Stimulated activated CD8-positive, alpha-beta memory T cell treated with anti-CD3 and anti-CD28 coated beads, Interleukin-4, amount 100 ng/mL, for 1 hour (primary cell): ENCODE measurements at places on chromosomes 13 and 19.

- no peak for DNase-seq
Measured at GRCh38 chr19:30668521-30669155, 296.5 kb downstream of the ZNF536 start.

GRCh38 chr19:57436417-57436816 is 1.3 kb downstream of the ZNF749 start:
- no peak for DNase-seq

GRCh38 chr13:62387647-62388046 is 972.0 kb upstream of the PCDH20 start:
- no peak for DNase-seq

DNA sequence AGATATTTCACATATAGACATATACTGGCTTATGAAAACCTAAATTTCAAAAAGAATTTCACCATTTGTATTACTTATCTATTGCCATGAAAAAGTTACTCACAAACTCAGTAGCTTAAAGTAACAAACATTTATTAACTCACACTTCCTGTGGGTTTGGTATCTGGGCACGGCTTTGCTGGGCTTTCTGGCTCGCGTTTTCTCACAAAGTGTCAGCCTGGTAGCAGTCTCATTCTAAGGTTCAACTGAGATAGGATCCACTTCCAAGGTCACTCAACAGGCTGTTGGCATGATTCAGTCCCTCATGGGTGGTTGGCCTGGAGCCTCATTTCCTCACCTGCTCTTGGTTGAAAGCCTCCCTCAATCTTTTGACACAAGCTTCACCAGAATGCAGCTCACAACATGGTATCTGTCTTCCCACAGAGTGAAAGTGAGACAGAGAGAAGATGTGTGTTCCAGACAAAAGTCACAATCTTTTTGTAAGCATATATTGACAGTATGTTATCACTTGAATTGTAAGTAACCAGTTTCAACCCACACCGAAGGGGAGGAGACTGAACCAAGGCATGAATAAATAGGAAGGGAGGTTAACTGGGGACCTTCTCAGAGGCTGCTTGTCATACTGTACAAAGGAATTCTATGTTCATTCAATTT is 1065.8 kb upstream of the SPRY2 start:
- no peak for DNase-seq

GRCh38 chr19:27776524-27776923 is 1436.4 kb downstream of the UQCRFS1 start:
- DNase-seq, result no peak

DNA sequence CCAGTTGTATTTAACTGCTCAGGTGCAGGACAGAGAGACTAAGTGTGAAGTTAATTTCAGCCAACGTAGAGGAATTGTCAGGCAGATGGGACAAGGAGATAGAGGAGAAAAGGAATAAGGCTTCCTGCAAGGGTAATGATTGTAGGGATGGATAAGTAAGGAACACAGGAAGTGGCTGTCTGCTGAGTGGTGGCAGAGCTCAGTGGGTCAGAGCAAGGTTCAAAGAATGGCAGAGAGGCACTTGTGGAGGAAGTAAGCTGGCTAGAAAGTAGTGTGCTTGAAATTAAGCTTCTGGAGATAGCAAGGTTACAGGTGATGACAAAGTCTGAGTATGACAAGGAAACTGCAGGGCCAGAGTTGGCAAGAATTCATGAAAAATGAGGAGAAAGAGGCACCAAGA is 47.9 kb downstream of the USPL1 start:
- DNase-seq, result no peak

- no peak for DNase-seq
Measured at GRCh38 chr13:108895220-108895704, 265.9 kb downstream of the MYO16 start.

DNA sequence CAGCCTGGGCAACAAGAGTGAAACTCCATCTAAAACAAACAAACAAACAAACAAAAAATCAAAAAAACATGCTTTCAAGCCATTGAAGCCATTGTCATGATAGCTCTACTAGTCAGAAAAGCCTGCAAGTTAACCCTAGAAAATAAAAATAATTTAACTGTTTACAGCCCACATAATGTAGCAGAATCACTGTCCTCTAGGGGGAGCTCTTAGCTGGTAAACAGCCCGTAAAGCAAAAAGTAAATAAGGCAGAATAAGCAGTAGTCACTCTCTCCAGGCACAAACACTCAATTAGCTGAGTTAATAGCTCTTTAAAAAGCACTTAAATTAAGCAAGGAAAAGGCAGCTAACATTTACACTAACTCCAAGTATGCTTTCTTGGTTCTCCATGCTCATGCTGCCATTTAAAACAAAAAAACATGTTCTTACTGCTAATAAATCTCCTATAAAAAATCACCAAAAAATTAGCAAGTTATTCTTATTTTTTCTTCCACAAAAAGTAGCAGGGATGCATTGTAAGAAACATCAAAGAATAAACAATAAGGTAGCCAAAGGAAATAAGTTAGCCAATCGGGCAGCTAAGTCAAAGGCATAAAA is 11.3 kb downstream of the LILRB4 start:
- DNase-seq, result no peak

GRCh38 chr13:28379371-28380083 is 115.4 kb downstream of the FLT1 start:
- DNase-seq, result no peak

GRCh38 chr19:34975056-34975455 is 11.0 kb upstream of the ZNF792 start:
- DNase-seq, result no peak

DNA sequence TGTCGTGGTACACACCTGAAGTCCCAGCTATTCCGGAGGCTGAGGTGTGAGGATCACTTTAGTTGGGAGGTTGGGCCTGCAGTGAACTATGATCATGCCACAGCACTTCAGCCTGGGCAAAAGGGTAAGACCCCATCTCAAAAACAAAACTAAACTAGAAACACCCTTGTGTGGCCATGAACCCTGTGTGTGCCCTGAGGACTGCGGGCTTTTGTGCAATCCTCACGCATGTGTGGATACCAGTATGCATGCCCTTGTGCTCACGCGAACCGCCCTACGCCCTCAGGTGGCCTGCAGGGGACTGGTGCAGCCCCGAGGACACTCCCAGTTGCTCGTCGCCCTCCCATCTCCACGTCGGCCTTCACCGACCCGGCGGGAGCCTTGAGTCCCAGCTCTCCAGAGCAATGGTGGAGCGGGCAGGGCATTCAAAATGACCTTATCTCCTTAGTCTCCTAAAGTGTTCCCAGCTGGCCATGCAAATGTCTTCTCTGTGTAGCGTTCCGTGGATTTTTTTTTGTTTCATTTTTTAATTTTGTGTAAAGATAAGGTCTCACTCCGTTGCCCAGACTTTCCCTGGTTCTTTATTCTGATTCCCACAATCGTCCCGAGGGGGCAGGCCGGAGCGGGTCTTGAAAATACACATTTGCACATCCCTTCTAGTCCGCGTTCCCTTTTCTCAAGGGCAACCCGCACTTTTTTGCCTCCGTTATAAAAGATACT is 868 bp upstream of the EGLN2 start:
- peak; percentile 49 for DNase-seq

DNA sequence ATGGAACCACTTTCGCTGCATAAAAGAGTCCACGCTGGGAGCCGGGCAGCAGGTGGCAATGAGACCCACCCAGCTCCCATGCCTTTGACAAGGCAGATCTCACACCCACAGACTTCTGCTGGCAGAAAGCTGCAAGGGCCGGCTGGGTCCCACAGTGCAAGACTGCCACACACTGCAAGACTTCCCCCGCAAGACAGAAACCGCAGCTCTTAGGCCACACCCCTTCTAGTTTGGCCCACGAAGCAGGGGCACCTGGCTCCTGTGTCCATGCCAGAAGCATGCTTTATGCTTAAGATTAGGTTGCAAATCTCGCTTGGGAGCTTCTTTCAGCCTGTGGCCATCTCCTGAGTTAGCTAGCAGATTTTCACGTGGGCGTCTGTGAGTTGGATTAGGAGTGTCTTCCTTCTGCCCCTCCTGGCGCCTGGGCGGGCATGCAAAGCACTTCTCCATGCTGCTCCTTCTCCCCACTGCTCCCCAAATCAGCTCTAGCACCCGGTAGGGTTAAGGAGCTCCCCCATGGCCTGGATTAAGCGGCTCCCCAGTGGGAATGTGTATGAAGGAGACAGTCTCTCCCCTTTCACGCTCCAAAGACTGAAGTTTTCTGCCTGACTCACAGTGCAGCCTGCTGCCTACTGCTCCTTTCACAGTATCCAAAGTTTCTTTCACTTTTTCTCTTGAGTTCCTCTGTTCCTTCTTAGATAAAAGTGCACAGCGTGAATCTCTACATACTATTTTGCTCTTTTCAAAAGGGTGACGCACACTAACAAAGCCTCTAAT is 17.7 kb downstream of the GPC6 start:
- no peak for DNase-seq

DNA sequence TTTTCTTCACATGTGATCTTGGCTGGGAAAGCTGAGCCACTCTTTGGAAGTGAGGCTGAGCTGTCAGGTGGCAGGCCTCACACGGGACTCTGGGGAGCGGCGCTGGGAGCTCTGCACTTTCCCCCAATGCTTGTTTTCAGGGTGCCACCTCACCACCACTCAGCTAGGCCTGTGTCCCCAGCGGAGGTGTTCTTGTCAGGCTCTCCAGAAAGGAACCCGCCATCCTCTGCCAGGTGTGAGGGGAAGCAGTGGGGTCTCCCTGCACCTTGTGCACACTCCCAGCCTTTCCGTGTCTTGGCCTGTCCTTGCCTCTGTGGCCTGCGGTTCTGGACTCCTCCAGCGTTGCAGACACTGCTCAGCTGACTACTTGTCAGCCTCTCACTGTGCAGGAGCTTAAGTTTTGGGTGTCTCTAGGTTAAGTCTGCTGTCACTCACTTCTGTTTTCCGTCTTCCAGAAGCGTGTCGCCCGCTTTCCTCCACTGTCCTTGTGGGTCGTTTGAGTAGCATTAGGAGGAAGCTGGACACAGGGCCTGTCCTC is 51.9 kb downstream of the GGACT start:
- no peak for DNase-seq

- no peak for DNase-seq
Measured at GRCh38 chr13:96617528-96617927, 376.7 kb downstream of the OXGR1 start.

- DNase-seq, result no peak
Measured at GRCh38 chr19:6489278-6490061, 7.9 kb upstream of the DENND1C start.

DNA sequence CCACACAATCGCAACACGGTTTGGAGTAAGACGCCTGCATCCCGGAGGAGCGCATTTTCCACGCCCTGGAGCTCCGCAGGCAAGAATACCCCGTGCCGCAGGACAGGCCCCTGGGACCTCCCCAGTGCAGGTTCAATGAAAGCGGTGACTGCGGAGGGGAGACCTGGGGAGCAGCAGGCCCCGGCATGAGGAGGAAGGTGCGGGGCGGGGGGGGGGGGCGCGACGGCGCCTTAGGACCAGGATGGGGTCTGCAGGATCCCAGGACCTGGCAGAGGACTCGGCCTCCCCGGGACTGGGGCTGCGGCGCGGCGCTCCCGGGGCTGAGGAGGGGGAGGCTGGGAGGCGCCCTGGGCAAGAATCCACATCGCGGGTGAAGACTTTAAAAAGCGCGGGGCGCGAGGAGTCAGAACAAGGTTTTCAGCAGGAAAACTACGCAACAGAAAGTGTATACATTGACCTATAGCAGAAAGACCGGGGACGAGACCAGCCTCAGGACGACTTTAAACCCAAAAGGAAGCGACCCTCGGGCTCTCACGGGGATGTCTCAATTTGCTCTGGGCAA is 432 bp downstream of the ZNF611 start:
- no peak for DNase-seq

DNA sequence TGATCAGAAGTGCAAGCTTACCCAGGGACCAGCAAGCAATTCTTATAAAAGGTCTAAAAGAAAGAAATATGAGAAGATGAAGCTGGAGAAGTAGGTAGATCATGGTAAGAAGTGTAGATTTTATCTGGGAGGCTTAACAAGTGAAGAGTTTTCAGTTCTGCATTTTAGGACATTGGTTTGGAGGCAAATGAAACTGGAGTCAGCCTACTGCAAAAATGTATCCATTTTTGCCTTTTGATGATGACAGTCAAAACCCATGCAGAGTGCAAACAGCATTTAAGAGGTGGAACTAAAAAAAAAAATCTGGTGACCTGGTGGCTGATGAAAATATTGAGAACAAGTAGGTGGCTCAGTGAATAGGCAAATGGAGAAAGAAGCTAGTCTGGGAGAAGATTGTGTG is 216.9 kb downstream of the DNAJC15 start:
- DNase-seq, result no peak

DNA sequence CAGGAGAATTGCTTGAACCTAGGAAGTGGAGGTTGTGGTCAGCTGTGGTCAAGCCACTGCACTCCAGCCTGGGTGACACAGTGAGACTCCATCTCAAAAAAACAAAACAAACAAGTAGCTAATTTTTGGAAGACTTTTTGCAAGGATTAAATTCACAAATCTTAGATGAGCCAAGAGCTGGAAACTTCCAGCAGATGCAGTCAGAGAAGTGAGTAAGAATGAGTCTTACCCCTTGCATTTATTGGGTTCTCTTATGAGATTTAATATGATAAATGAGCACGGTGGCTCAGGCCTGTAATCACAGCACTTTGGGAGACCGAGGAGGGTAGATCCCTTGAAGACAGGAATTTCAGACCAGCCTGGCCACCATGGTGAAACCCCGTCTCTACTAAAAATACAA is 44.9 kb upstream of the NBEA start:
- no peak for DNase-seq

GRCh38 chr13:106100171-106100919 is 435.1 kb downstream of the EFNB2 start:
- no peak for DNase-seq

GRCh38 chr19:46124638-46125115 is at the start of gene IGFL3:
Gene IGFL3, minus strand, starts transcription at chr19:46124688. Its CDS starts 39 bp downstream, at chr19:46124649.
- DNase-seq, result no peak

GRCh38 chr13:101611491-101612475 is 159.3 kb downstream of the ITGBL1 start:
- DNase-seq, result no peak

- peak; percentile 17 for DNase-seq
Measured at GRCh38 chr19:2239771-2240770, 3.4 kb downstream of the SF3A2 start.

DNA sequence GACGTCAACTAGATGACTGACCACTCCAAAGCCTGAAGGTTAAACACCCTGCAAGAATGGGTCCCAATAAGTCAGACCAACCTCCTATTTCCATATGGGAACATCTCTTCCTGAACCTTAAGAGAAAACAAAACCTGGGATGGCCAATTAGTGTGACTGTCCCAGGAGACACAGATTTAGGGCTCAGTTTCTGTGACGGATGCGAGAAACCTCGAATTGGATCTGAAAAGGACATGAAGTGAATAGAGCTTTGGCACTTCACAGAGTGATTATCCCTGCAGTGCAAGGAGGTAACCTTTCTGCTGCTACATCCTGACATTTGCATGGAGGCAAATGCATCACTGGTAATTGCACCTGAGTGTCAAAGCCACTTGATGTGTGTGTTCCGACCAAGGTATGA is 442.2 kb upstream of the KLF12 start:
- DNase-seq, result no peak
